ENCODE measurements at places on chromosomes 1 and 21. TPM values are rescaled to one million over a fixed set of nuclear protein-coding genes. Genes with fewer than 3 reads are reported as not detected.

GRCh38 chr1:98702976-98703375, 41.5 kb downstream of the SNX7 start:
- no peak for DNase-seq

DNA sequence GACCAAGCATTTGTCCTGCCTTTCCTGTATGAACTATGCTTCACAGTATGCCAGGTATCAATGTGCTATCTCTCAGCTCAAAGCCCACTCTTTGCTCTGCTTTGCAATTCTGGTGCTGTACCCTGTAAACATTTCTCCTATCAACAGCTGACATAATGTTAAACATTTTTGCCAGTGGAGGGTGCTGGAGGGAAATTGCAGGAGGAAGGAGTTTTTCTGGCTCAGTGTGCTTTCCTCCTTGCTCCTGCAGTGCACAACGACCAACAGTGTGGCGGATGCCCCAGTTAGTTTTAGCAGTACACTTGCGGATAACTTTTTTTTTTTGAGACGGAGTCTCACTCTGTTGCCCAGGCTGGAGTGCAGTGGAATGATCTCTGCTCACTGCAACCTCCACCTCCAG, 67.1 kb upstream of the PTGFRN start:
- DNase-seq, result no peak

DNA sequence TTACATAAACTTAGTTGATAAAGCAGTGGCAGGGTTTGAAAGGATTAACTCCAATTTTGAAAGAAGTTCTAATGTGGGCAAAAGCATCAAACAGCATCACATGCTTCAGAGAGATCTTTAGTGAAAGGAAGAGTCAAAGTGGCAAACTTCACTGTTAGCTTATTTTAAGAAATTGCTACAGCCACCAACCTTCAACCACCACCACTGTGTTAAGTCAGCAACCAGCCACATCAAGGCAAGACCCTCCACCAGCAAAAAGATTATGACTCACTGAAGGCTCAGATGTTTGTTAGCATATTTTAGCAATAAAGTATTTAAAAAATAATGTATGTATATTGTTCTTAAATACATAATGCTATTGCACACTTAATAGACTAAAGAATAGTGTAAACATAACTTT, 21.3 kb upstream of the MAGI3 start:
- no peak for DNase-seq

GRCh38 chr1:222617367-222617951, 438 bp upstream of the MIA3 start:
- DNase-seq, result peak; percentile 99

DNA sequence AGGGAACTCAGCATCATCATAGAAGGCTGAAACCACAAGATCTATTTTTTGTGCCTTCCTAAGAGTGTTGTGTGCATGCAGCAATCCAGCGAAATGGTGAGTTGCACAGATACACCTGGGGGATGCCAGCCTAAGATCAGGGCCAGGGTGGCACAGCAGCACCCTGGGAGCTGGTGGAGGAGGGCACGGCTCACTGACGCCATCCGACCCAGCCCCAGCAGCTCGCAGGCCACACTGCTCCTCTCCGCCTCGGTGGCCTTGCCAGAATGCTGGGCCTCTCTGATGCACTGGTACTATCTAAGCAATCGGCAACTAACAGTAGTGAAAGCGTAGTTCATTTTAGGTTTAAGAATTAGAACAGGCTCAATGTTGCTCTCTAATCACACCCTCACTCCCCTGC, 37.8 kb downstream of the CAPZB start:
- no peak for DNase-seq

GRCh38 chr1:204083491-204083890, 10.6 kb downstream of the SOX13 start:
- DNase-seq, result no peak

- no peak for DNase-seq
Measured at GRCh38 chr1:12778061-12778460, 4.5 kb downstream of the PRAMEF12 start.

- no peak for DNase-seq
Measured at GRCh38 chr1:56429288-56429687, 150.1 kb downstream of the PLPP3 start.

The SEMA4A gene
- total RNA-seq, result 0.31 TPM

GRCh38 chr1:229430761-229431283, 3.1 kb downstream of the ACTA1 start:
- DNase-seq, result no peak

DNA sequence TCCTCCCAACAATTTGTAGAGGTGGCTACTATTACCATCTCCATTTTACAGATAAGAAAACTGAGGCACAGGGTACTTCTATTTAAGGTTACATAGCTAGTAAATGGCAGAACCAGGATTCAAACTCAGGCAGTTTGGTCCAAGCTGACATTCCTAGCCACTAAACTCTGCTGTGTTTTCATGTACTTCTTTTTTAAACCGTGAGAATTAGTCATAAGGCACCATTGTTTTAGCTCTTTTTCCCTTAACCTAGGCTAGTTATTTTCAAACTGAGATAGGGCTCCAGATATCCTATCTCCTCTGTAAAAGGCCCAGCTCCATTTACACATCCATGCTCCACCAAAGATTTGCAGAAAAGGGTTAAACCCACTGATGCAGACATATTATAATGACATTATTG, 92.9 kb downstream of the PTPN14 start:
- DNase-seq, result no peak

The PHLDA3 gene
- 96.2 TPM for total RNA-seq

GRCh38 chr1:91122106-91122717, 100.4 kb upstream of the ZNF644 start:
- no peak for DNase-seq

- no peak for DNase-seq
Measured at GRCh38 chr1:71857862-71858261, 424.5 kb downstream of the NEGR1 start.

GRCh38 chr1:24707687-24708086, 37.6 kb upstream of the CLIC4 start:
- peak; percentile 63 for DNase-seq

GRCh38 chr1:74419611-74420010, 92.8 kb downstream of the LRRC53 start:
- DNase-seq, result no peak

The CDC20 gene
- total RNA-seq, result 190 TPM

DNA sequence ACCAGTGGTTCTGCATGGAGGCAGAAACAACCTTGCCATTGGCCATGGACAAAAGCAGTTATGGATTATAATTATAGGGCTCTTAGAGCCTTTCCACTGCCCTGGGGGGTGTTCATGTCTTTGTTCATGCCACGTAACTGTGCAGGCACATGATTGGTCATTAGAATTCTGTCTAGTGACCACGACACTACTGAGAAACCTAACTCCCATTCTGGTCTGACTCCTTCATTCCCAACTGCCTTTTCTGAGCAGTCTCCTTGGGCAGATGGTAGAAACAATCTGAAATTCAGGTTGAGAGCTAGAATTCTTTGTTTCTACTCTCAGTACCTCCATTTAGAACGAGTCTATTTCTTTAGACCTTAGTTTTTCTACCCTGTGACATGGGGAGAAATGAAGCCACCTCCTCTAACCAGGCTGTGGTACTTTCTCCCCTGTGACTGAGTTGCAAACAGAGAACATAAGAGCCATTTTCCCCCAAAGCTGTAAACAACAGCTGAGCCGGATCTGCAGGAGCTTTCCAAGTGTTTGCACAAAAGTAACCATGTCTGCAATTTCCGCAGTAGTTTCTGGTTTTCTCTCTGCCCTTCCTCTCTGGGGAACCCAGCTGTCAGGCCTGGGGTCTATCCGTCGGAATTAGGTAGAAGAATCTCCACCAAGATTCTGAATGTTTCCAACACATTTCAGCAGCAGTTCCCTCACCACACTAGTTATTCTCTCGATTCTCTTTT, 37.7 kb upstream of the IPO9 start:
- DNase-seq, result no peak

- peak; percentile 3 for DNase-seq
Measured at GRCh38 chr1:102628109-102628613, 480.2 kb downstream of the COL11A1 start.

DNA sequence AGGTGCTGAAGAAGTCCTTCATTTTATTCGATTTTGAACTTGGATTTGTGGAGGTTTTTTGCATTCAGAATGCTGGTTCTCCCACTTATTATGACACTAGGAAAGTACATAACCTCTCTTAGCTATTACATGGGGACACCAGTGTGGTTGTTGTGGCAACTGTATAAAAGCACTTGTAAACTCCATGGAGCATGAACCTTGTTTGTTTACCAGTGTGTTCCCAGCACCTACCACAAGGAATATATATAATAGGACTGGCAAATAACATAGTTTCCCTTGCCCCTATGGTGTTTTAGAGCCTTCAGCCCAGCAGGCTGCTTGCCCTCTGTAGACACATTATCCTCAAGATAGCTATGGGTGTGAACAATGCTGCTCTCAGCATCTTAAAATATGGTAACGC, 43.1 kb downstream of the RASSF5 start:
- no peak for DNase-seq

The AMY1C gene
- total RNA-seq, result not detected

- no peak for DNase-seq
Measured at GRCh38 chr1:12656575-12656974, 12.7 kb downstream of the AADACL4 start.

The KCTD3 gene
- 43.1 TPM for total RNA-seq

DNA sequence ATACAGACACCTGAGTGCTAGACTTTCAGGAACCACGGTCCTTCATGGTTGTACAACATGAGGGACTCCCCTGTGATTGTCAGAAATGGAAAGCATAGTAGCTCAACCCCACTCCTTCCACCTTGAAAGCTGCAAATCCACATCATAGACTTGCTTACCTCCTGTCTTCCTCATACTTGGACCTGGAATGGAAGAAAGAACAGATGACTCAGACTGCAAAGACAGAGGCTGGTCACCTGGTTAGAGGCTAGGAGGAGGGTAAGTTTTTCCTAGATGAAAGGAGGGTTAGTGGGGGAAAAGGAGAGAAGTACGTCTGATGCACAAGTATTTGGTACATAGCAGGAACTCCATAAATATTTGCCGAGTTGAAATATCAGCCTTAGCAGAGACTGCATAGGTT, 37.2 kb downstream of the LRRC71 start:
- no peak for DNase-seq
